Kidney (tissue), 22 donors: ENCODE measurements at places on chromosomes 7 and 10. TPM values are rescaled to one million over a fixed set of nuclear protein-coding genes. Genes with fewer than 3 reads are reported as not detected.

GRCh38 chr10:58347967-58348366, 13.2 kb downstream of the UBE2D1 start:
- H3K27me3 ChIP-seq: no peaks in the 10 kb centered on the region
- no peak for DNase-seq
- H3K4me1 ChIP-seq: no peaks in the 10 kb centered on the region
- no peak overlapping the region for H3K27ac ChIP-seq
- H3K4me3 ChIP-seq: no peak overlapping the region

- DNase-seq: no peak
- no peaks in the 10 kb centered on the region for H3K27me3 ChIP-seq
- H3K4me3 ChIP-seq: no peak overlapping the region
- H3K36me3 ChIP-seq: no peaks in the 10 kb centered on the region
Measured at GRCh38 chr10:118977022-118977599, 52.4 kb upstream of the NANOS1 start.

The NME8 gene
- 1.2 TPM for polyA plus RNA-seq

The SH2D4B gene
- not detected for polyA plus RNA-seq

DNA sequence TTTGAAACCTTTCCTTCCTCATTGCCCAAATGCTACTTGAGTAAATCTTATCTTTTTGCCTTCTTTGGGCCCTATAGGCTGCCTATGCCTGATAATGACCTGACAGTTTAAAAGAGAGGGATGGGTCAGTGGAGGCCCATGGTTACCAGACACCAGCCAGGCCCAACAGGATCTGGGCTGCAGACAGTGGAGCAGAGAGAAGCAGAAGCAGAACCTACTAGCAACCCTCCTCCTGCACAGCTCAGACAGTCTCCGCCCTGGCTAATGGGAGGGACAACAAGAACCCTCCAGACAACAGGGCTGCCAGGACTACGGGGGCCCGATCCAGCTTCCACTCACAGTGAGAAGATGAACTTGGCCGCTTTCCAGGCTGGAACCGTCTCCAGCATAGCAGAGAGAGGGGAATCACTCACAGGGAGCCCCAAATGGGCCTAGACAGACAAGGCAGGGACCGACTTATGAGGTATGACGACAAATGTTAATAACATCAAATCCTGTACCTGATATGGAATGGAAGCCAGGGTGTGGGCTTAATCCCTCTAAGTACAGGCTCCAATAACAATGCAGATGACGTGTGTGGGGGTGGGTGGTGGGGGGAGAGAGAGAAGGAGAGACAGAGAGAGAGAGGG, 31.7 kb upstream of the DGKI start:
- no peak overlapping the region for H3K4me3 ChIP-seq
- DNase-seq: no peak
- no peak overlapping the region for H3K27ac ChIP-seq
- peaks cover 19% of the 10 kb centered on the region for H3K36me3 ChIP-seq
- peaks cover 2% of the 10 kb centered on the region for H3K4me1 ChIP-seq

DNA sequence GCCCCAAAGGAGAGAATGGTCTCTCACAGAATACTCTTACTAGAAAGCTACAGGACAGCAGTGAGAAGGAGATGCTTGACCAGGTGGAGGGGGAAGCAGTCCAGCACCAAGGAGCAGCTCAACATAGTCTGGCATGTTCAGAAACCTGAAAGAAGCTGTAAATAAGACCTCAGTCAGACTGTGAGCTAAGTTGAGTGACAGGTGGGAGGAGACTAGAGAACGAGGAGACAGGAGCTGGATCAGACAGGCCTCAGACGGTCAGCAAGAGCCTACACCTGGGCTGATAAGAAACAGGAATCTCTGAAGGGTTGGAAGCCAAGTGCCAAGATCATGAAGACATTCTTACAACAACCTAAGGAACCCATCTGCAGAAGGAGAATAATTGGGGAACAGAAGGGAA, 54.5 kb downstream of the ELMO1 start:
- H3K4me1 ChIP-seq: no peaks in the 10 kb centered on the region
- H3K4me3 ChIP-seq: no peak overlapping the region
- no peaks in the 10 kb centered on the region for H3K36me3 ChIP-seq

- no peaks in the 10 kb centered on the region for H3K27me3 ChIP-seq
- DNase-seq: no peak
- no peak overlapping the region for H3K4me3 ChIP-seq
- H3K27ac ChIP-seq: no peak overlapping the region
- H3K36me3 ChIP-seq: no peaks in the 10 kb centered on the region
- no peaks in the 10 kb centered on the region for H3K4me1 ChIP-seq
Measured at GRCh38 chr7:99308461-99309074, 17.1 kb upstream of the ARPC1A start.

The RUFY2 gene
- polyA plus RNA-seq: 7.4 TPM

GRCh38 chr7:157176771-157177170, 38.0 kb downstream of the UBE3C start:
- no peaks in the 10 kb centered on the region for H3K4me1 ChIP-seq
- peaks cover 26% of the 10 kb centered on the region for H3K36me3 ChIP-seq
- no peak overlapping the region for H3K27ac ChIP-seq

The CFAP69 gene
- 9.2 TPM for polyA plus RNA-seq

The ZCCHC24 gene
- 8.4 TPM for polyA plus RNA-seq

The HMX3 gene
- polyA plus RNA-seq: not detected

DNA sequence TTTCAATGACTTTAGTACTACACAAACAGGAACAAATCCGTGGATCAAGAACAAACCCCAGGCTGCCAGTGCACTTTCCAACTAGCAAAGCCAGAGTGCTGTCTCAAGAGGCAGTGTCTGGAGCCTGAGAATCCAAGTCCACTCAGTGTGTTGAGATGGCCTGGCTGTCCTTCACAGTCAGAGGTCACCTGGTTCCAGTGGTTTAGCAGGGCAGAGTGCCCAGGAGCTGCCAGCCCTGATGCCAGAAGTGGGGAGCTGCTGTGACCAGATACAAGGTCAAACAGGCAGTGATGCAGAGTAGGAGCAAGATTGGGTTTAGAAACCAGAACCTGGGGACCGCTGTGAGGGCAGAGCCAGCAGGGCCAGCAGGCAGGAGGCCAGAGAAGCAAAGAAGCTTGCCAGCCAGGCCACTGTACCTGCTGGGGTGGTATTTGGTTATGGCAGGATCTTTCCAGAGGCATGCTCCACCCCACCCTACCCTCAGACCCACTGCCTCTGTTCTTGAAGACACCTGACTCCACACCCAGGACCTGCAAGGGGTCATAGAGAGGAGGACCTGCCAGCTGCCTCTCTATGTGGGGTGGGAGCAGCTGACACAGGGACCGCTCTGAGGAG, 35.6 kb upstream of the C10orf90 start:
- H3K27ac ChIP-seq: no peak overlapping the region
- no peaks in the 10 kb centered on the region for H3K36me3 ChIP-seq
- H3K4me3 ChIP-seq: no peak overlapping the region
- no peaks in the 10 kb centered on the region for H3K4me1 ChIP-seq
- no peaks in the 10 kb centered on the region for H3K27me3 ChIP-seq

The ERVW-1 gene
- polyA plus RNA-seq: not detected

- no peaks in the 10 kb centered on the region for H3K27me3 ChIP-seq
- DNase-seq: no peak
- H3K4me3 ChIP-seq: no peak overlapping the region
- H3K27ac ChIP-seq: no peak overlapping the region
- no peaks in the 10 kb centered on the region for H3K36me3 ChIP-seq
- H3K4me1 ChIP-seq: no peaks in the 10 kb centered on the region
Measured at GRCh38 chr7:136925044-136925443, 56.6 kb downstream of the CHRM2 start.

The LBX1 gene
- not detected for polyA plus RNA-seq

DNA sequence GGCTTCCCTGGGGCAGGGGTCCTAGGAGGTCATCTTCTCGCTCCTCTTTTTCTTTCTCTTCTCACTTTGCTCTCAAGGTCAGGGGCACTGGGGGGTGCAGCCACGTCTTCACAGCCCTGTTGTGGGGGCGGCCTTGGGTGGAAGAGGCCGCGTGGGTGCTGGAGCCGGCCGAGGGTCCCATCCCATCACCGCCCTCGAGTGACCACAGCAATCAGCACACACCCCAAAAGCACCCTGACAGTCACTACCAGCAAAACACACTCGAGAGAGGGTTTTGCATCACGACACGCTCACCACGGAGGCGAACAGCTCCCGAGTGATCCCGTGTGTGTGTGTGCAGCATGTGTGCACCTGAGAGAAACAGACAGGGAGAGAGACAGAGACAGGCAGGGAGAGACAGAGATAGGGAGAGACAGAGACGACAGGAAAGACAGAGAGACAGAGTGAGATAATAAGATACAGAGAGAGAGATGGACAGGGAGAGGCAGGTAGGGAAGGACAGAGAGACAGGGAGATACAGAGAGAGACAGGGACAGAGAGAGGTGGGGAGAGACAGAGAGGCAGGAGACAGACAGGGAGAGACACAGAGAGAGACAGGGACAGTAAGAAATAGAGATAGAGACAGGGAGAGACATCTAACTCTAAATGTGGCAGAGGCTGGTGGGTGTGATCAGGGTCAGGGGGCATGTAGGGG, 100.9 kb downstream of the WDR37 start:
- no peaks in the 10 kb centered on the region for H3K4me1 ChIP-seq
- no peak for DNase-seq

The PDE6C gene
- polyA plus RNA-seq: not detected

- no peaks in the 10 kb centered on the region for H3K27me3 ChIP-seq
- no peak overlapping the region for H3K27ac ChIP-seq
Measured at GRCh38 chr10:70759781-70760180, 25.4 kb downstream of the TBATA start.

GRCh38 chr10:47175181-47176123, 124.5 kb upstream of the GDF10 start:
- no peak overlapping the region for H3K27ac ChIP-seq
- H3K4me3 ChIP-seq: no peak overlapping the region
- H3K4me1 ChIP-seq: no peaks in the 10 kb centered on the region
- H3K36me3 ChIP-seq: no peaks in the 10 kb centered on the region
- DNase-seq: no peak

GRCh38 chr10:18214691-18215563, 74.7 kb downstream of the CACNB2 start:
- no peak overlapping the region for H3K27ac ChIP-seq
- H3K4me3 ChIP-seq: no peak overlapping the region
- H3K36me3 ChIP-seq: no peaks in the 10 kb centered on the region
- no peaks in the 10 kb centered on the region for H3K27me3 ChIP-seq

- H3K27ac ChIP-seq: no peak overlapping the region
- no peak overlapping the region for H3K4me3 ChIP-seq
- peak; percentile 62 for DNase-seq
- H3K4me1 ChIP-seq: no peaks in the 10 kb centered on the region
- H3K36me3 ChIP-seq: no peaks in the 10 kb centered on the region
Measured at GRCh38 chr7:92421676-92422435, 25.4 kb upstream of the GATAD1 start.

GRCh38 chr7:27263781-27264180, 21.2 kb downstream of the EVX1 start:
- no peak overlapping the region for H3K4me3 ChIP-seq
- no peak for DNase-seq
- H3K27me3 ChIP-seq: no peaks in the 10 kb centered on the region

The TMEM229A gene
- not detected for polyA plus RNA-seq

GRCh38 chr7:102189756-102190155, 96.9 kb upstream of the SH2B2 start:
- no peaks in the 10 kb centered on the region for H3K27me3 ChIP-seq
- peaks cover 23% of the 10 kb centered on the region for H3K36me3 ChIP-seq
- H3K4me1 ChIP-seq: no peaks in the 10 kb centered on the region
- H3K4me3 ChIP-seq: no peak overlapping the region
- DNase-seq: no peak

GRCh38 chr7:139871331-139871730, 42.3 kb downstream of the TBXAS1 start:
- H3K27me3 ChIP-seq: no peaks in the 10 kb centered on the region
- no peaks in the 10 kb centered on the region for H3K4me1 ChIP-seq
- no peak overlapping the region for H3K27ac ChIP-seq
- H3K4me3 ChIP-seq: no peak overlapping the region
- H3K36me3 ChIP-seq: no peaks in the 10 kb centered on the region
- no peak for DNase-seq

The SPDYE9 gene
- not detected for polyA plus RNA-seq

- H3K4me1 ChIP-seq: no peaks in the 10 kb centered on the region
- H3K27ac ChIP-seq: no peak overlapping the region
- H3K4me3 ChIP-seq: no peak overlapping the region
- H3K27me3 ChIP-seq: no peaks in the 10 kb centered on the region
- peaks cover 8% of the 10 kb centered on the region for H3K36me3 ChIP-seq
Measured at GRCh38 chr7:138854115-138854645, 56.2 kb upstream of the ATP6V0A4 start.

The DNAH11 gene
- polyA plus RNA-seq: 0.58 TPM

- H3K36me3 ChIP-seq: no peaks in the 10 kb centered on the region
- H3K4me1 ChIP-seq: no peaks in the 10 kb centered on the region
- H3K4me3 ChIP-seq: no peak overlapping the region
- no peak overlapping the region for H3K27ac ChIP-seq
Measured at GRCh38 chr7:36088553-36088952, 64.5 kb upstream of the EEPD1 start.

- no peaks in the 10 kb centered on the region for H3K36me3 ChIP-seq
- peaks cover 76% of the 10 kb centered on the region for H3K27me3 ChIP-seq
- H3K4me1 ChIP-seq: no peaks in the 10 kb centered on the region
- peak; percentile 62 for DNase-seq
- H3K4me3 ChIP-seq: no peak within 1 kb of the TSS
Measured at GRCh38 chr10:101130984-101131961, at the start of gene TLX1. Gene TLX1, plus strand, starts transcription at chr10:101131300. Its CDS starts 242 bp downstream, at chr10:101131542.

DNA sequence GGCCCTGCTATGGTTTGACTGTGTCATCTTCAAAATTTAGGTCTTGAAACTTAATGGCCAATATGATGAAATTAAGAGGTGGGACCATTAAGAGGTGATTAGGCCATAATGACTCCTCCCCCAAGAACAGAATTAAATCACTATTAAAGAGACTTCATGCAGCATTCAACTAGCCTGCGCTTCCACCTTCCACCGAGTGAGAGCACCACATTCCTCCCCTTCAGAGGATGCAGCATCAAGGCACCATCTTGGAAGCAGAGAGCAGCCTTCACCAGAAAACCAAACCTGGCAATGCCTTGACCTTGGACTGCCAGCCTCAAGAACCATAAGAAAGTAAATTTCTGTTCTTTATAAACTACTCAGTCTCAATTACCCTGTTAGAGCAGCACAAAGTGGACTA, 371.1 kb upstream of the NFE2L3 start:
- H3K4me1 ChIP-seq: no peaks in the 10 kb centered on the region
- no peaks in the 10 kb centered on the region for H3K27me3 ChIP-seq
- no peak overlapping the region for H3K27ac ChIP-seq
- H3K4me3 ChIP-seq: no peak overlapping the region
- DNase-seq: no peak
- no peaks in the 10 kb centered on the region for H3K36me3 ChIP-seq

The CNNM2 gene
- polyA plus RNA-seq: 11.8 TPM

The MIOS gene
- 12.4 TPM for polyA plus RNA-seq

GRCh38 chr7:155181768-155182167, 111.6 kb downstream of the HTR5A start:
- H3K36me3 ChIP-seq: no peaks in the 10 kb centered on the region
- H3K4me1 ChIP-seq: no peaks in the 10 kb centered on the region
- H3K27me3 ChIP-seq: no peaks in the 10 kb centered on the region
- no peak for DNase-seq
- H3K4me3 ChIP-seq: no peak overlapping the region

- no peaks in the 10 kb centered on the region for H3K4me1 ChIP-seq
- no peak overlapping the region for H3K4me3 ChIP-seq
- H3K36me3 ChIP-seq: no peaks in the 10 kb centered on the region
- no peaks in the 10 kb centered on the region for H3K27me3 ChIP-seq
- no peak overlapping the region for H3K27ac ChIP-seq
Measured at GRCh38 chr7:144785521-144785920, 50.3 kb downstream of the TPK1 start.

The ZCWPW1 gene
- polyA plus RNA-seq: 7.9 TPM

The PDK4 gene
- polyA plus RNA-seq: 106 TPM
